ENCODE measurements at places on chromosomes 7 and 10.

GRCh38 chr10:80519936-80520650 is 17.6 kb upstream of the SH2D4B start:
- no peak for DNase-seq

DNA sequence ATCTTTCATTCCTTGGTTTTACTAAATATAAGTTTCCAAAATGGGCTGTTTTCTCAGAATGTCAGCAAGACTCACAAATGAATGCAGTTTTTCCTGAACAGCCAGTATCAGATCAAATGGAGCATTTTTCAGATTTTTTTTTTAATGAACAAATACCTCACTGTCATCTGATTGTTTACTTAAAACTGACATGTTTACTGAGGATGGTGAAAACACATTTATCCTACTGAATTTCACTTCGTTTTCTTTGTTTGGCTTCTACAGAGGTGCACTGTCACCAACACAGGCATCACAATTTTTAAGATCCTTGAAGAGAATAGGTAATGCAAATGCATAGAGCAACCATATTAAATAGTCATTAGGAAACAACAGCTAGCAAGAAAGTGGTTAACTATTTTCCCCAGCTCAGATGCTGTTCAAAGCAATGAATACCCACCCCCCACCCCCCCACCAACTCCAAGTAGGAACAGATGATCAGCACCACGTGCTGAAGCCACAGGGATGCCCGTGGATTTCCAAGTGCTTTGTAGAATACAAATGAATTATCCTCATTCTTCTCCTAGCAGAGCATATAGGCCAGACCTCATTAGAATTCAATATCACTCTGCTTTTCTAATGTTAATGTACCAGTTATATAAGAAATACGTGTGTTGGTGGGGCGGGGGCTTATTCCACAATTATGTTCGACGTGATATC is 205.9 kb downstream of the SKAP2 start:
- no peak for DNase-seq

GRCh38 chr10:1698185-1698584 is 39.1 kb downstream of the ADARB2 start:
- no peak for DNase-seq

DNA sequence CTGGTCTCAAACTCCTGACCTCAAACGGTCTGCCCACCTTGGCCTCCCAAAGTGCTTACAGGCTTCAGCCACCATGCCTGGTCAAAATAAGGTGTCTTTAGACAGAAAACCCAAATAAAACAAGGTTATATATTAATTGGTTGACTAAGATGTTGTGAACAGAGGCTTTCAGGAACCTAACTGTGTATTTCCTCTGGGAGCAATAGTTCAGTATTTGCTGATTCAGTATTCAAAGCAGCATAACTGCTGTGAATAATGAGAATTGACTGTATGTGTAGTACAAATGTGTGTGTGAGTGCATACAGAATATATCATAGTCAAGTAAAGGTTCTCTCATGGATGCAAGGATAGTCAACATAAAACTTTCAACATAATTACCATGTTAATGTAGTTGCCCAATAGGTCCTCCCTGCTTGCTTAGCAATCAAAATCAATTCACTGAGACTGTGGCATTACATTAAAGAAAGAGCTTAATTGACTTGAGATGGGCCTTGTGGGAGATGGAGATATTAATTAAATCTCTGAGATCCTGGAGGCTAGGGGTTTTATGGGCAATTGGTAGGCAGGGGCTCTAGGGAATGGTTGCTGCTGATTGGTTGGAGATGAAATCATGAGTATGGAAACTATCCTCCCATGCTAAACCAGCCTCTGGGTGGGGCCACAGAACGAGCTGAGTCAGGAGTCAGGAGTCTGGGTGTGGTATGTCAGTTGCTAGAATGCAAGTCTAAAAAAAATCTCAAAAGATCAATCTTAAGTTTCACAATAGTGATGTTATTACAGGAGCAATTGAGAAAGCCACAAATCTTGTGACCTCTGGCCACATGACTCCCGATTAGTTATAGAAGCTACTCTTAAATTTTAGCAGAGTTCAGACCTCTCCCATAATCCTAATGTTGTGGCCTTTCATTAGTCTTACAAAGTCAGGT is 162.7 kb downstream of the AKR1D1 start:
- DNase-seq: peak; percentile 53

DNA sequence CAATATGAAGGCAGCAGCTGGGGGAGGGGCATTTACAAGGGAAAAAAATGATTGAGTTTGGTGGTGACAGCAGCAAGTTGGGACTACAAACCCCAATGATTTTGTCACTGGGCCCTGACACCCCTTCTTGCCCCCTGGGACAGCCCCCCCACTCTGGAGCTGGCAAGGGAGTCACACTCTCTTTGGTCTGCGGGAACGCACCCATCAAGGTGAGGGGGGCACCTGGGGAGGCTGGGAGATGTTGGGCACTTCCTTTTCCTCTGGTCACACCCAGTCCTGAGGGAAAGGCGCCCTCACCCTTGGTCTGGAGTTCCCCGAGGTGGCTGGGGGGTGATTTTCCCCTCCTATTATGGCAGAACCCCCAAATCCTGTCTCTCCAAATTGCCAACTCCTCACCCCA is 24.4 kb downstream of the EPHB4 start:
- no peak for DNase-seq

GRCh38 chr7:121337398-121337797 is 8.6 kb downstream of the WNT16 start:
- no peak for DNase-seq

DNA sequence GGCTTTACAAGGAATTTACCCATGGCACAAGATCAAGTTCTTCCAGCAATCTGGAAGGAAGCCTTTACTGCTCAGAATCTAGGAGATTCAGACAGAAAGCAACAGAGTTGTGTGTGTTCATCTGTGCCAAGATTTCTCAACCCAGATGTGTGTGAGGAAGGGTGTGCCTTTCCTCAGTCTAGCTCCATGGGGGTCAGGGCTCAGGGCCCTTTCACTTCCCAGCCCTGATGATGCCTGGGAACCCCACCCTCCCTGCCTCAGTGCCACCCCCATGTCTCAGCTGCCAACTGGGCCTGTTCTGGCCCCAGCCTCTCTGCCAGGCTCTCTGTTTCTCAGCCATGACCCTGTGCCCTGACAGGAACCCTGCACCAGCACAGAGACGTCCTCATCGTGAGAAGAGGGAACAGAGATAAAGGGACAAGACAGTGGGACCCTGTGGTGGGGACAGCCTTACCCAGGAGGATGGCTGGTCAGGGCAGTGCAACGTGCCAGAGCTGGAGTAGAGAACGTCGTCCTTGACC is 102.0 kb downstream of the VIPR2 start:
- DNase-seq: no peak

- no peak for DNase-seq
Measured at GRCh38 chr10:119670717-119671116, 19.5 kb downstream of the BAG3 start.
